ENCODE measurements at places on chromosomes 3 and 15. TPM values are rescaled to one million over a fixed set of nuclear protein-coding genes. Genes with fewer than 3 reads are reported as not detected.

TF gene
- total RNA-seq, result 0.24 TPM

- no peak for DNase-seq
- H3K27me3 ChIP-seq, result no peaks in the 10 kb centered on the region
- peaks cover 64% of the 10 kb centered on the region for H3K4me1 ChIP-seq
- H3K36me3 ChIP-seq, result no peaks in the 10 kb centered on the region
- no peak overlapping the region for H3K4me3 ChIP-seq
These were observed 77.0 kb downstream of the LRIG1 start for GRCh38 chr3:66423791-66424190.

GOLGA6A gene
- total RNA-seq, result not detected

DNA sequence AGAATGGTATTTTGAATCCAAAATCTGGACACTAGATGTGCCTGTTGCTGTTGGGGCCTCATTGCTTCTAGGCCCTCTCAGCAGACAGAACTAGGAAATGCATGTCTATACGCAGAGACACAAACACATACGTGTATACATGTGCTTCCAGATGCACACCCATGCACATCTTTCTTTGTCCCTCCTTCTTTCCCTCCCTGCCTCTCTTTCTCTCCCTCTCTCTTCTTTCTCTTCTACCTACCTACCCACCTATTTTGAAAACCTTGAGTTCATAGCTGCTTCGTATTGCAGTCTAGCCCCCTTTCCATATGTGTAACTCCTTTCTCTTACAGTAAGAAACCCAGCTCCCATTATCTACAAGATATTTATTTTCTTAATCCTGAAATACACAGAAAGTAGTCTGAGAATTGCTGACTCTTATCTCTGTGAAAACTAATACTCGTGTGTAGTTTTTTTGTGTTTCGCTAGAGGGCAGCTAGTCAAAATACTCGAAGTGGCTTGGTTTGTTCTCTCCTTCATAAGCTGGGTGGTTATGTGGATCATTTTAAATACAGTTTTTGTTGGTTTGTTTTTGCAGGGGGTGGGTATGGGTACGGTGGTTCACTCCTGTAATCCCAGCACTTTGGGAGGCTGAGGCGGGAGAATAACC lies 18.5 kb downstream of the RPL32 start:
- no peaks in the 10 kb centered on the region for H3K4me1 ChIP-seq
- DNase-seq, result no peak
- H3K27me3 ChIP-seq, result no peaks in the 10 kb centered on the region
- H3K4me3 ChIP-seq, result no peak overlapping the region
- H3K36me3 ChIP-seq, result peaks cover 18% of the 10 kb centered on the region

DNA sequence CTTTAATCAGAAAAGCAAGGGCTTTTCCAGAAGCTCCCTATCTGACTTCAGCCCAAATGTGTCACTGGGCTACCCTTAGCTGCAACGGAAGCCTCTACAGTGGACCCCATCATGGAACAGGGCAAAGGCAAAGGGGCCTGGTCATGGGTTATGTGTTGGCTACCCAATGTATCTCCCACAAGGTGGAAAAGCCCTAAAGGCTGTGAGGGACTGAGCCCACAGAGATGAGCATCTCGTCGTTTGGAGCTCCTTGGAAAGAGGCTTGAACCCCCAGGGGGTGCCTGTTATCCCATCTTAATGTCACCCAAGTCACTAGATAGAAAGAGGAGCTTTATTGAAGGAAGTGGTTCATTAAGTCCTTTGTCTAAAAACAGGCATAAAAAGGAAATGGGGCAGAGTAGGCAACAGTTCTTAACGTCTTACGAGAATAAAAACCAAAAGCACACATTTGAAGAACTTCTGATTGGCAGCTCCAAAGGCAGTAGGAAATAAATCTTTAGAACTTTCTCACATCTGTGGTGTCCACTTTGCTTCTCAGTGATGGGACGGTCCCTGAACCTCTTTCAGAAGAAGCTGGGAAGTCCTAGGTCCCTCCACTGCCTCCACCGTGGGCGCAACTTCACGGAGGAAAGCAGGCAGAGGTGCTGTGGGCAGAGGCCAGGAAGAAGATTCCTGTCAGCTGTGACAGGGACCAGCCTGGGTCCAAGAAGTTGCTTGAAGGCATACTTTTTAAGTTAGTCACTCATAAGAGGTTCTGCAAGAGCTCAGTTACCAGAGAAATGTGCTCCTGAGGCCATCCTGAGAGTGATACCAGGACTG lies 93.7 kb downstream of the MYLK start:
- no peaks in the 10 kb centered on the region for H3K36me3 ChIP-seq
- H3K27ac ChIP-seq, result no peak overlapping the region
- H3K4me3 ChIP-seq, result no peak overlapping the region
- no peaks in the 10 kb centered on the region for H3K27me3 ChIP-seq
- no peak for DNase-seq

- no peak for DNase-seq
- no peaks in the 10 kb centered on the region for H3K36me3 ChIP-seq
- H3K4me3 ChIP-seq, result no peak overlapping the region
- peaks cover 3% of the 10 kb centered on the region for H3K27me3 ChIP-seq
- peak overlapping the region; percentile 78 for H3K27ac ChIP-seq
These were observed 8.5 kb downstream of the CDCP1 start for GRCh38 chr3:45137656-45138181.

DNA sequence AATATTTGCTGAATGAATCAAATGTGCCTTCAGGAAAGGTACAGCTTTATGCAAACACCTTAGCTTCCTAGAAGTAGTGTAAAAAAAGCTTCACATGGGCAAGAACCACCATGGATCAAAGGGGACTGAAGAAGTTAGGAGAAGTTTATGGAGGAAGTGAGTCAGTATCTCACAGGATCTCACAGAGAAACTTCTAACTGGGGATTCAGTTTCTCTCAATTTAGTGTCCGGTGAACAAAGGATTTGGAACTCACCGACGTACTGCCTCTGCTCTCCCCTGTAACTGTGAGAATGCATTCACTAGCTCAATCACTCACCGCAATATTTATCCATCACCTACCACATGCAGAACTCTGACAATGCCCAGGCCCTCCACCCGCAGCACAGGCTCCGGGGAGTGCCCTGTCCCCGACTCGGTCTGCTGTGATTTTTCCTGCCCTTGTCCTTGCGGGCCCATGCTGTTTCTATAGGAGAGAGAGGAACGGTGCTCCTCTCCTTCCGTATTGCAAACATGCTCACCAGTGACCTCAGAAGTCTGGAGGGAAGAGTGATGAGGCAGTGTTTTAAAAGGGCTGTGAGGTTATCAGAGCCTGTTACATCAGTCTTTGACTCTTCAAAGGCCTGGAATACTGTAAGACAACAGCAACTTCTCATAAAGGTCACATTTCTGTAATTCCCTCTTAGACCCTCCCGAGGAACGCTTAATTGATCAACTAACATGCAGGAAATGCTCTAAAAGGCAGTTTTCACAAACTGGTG lies 222.5 kb upstream of the ICE2 start:
- H3K27ac ChIP-seq, result no peak overlapping the region
- H3K4me3 ChIP-seq, result no peak overlapping the region
- no peaks in the 10 kb centered on the region for H3K36me3 ChIP-seq
- H3K4me1 ChIP-seq, result peaks cover 12% of the 10 kb centered on the region
- no peak for DNase-seq

DNA sequence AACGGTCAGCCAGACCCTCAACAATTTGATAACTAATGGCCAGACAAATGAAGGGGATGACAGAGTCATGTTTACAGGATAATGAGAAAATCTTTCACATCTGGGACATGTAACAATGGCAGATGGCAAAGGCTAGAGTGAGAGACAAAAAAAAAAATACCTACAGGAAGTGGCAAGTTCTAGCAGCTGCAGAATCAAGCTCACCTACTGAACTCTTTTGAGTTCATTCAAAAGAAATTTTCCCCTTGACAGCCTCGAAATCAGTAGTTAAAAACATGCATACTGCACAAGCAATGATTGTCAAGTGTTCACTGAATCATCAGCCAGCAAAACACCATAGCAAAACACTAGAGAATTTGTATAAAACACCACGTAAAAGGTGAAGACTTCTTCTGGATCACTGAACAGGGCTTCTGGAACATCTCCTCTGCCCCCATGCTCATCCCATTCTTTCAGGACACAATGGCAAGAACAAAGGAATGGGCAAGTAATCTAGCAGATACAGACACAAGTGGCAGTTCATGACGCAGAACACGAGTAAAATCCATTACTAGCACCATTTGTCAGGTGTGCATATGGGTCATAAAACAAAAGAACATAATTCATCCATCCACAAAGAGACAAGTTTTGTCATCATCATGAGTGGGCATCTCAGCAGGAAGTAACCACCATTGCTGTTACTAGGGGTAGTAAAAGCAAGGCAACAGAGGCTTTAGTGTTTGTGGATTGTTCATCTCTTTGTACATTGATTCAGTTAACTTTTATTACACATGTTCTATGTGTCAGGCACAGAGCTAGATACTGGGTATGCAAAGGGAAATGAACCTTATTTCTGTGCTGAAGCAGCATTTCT lies 13.8 kb upstream of the KCNMB2 start:
- H3K27me3 ChIP-seq, result no peaks in the 10 kb centered on the region
- no peak for DNase-seq
- no peak overlapping the region for H3K4me3 ChIP-seq
- H3K36me3 ChIP-seq, result no peaks in the 10 kb centered on the region
